SK-N-DZ (cell line): ENCODE measurements at places on chromosomes 7 and 10.
A peak's percentile ranks its signal among the peaks of the same experiment; 100 is the strongest.

- no peak for DNase-seq
These were observed 26.4 kb downstream of the MACC1 start for GRCh38 chr7:20190560-20191390.

- DNase-seq = no peak
These were observed 38.6 kb upstream of the BAIAP2L1 start for GRCh38 chr7:98439484-98439883.

DNA sequence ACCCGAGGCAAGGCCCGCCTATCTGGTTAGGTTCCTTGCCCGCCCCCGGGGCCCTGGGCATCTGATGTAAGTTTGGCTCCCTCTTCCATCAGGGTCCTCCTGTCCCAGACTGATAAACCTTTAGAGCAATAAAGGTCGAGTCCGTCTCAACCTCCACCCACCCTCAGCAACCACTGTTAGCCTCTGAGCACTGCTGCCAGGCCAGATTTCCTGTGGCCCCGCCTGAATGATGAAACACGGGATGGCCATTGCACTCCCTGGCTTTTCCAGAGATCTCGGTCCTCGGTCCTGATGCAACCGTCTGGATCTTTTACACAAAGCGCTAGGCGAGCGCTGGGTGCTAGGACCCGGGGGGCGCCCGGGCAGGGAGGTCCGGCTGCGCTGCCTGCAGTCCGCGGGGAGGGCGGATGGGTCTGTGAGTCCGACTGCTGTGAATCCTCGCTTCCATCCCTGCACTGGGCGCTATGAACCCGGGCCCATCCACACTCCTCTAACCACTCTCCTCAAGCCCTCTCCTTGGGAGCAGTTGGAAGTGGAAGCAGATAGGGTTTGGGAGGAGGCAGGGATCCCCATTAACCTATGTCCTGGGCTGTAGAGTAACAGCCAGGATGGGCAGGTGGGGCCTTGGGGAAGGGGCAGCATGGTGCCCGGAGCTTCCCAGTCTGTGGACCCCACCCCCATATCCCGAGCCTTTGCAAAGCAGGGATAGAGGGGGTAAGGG, 875 bp upstream of the DDIT4 start:
- DNase-seq = peak; percentile 90

DNA sequence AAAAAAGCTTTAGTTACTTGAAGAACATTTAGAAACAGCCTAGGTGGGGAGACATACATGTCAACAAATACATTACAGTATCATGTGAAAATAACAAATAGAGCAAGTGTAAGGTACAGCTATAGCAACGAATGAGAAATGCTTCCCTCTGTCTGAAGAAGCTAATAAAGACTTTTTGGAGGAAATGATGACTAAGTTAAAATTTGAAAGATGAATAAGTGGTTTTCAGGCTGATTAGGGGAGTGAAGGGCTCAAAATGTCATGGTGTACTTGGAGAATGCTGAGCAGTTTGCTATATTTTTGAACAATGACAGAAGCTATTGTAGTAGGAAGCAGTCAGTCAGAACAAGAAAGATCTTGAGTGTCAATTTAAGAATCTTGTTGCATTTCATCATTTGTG, 2.8 kb upstream of the ARMC3 start:
- DNase-seq = no peak
